ENCODE measurements at places on chromosomes 2 and 18.

- no peak for DNase-seq
Measured at GRCh38 chr18:1488957-1489356, 584.3 kb downstream of the ADCYAP1 start.

DNA sequence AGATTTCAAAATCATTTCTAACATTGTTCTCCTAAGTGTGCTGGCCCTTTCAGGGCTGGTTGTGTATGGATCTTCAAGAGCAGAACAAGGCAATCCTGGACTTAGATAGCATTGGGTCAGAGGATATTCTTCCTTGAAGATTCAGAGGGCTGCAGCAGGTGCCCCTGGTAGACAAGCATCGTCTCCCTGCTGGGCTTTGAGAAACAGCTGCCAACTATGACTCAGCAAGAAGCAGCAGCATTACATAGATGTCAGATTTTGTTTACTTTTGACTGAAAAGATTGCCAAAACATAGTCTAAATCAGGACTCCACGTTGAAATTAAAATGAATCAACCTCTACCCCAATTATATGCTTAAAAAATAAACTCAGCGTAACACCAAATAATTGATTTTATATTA lies 618.8 kb downstream of the SOCS6 start:
- DNase-seq = no peak

DNA sequence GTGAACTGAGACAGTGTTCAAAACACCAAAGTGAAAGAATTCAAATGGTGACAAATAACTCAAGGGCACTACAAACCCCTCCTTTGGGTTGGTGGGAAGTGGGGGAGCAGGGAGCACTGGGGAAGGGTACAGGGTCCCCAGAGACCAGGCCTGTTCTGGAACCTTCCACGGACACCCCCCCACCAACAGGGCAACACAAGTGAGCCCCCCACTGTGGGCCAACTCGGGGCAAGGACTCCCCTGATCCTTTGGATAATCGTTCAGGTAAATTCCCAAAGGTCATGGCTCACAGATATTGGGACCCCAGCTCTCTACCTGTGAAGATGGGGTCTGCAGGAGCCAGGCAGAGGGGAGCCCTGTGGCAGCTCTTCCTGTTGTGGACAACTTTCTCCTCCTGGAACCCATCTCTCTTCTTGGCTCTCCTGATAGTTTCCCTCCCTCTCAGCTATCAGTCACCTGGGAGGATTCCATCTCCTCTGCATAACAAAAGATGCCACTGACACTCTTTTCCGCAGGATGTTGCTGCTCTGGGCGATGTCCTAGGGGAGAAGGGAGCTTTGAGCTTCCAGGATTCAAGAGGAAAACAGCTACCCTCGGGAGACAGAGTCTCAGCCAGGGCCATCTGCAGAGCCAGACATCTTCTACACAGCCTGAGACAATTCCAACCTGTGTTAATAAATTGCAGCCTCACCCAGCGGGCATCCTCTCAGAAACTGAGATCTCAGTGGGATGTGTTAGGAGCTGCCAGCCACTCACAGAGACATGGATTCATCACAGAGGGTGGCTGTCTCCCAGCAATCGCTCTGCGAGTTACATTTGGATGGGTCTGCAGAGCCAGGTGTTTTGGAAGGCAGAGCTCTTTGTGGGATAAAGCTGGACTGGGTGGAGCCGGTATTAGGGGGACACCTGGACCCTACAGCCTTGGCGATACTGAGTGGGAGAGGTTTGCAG lies 35.4 kb downstream of the MBP start:
- DNase-seq = no peak

DNA sequence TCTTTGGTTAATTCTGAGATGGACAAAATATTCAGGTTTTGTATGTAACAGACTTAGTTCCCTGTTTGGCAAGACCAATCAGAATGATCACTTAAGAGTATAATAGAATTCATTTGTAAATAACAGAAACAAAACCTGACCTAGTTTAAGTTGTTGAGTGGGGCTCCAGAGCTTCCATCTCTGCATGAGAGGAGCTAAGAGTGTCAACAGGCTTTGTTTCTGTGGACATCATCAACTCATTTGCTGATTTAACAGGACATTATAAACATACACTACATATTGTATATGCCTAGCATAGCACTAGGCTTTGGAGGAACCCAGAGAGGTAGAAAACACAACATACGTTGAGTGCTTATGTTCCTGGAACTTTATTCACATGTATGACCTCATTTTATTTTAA lies 75.3 kb upstream of the TRIB2 start:
- no peak for DNase-seq

DNA sequence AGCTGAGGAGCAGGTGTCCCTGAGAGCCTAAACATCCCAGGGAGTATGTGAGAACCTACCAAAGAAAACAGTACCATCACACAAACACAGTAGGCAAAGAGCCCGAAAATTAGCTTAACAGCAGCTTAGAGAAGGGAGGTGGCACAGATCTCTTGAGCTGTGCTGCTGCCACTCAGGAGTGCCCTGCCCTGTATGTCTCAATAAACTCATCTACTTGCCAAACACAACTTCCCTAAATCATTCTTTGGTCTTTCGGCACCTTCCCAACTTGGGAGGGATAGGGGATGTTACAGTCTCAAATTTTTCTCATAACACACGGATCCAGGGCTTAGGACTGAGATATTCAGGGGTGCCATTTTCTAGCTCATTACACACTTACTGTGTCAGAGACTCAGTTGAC lies 45.3 kb upstream of the C1D start:
- DNase-seq = no peak

DNA sequence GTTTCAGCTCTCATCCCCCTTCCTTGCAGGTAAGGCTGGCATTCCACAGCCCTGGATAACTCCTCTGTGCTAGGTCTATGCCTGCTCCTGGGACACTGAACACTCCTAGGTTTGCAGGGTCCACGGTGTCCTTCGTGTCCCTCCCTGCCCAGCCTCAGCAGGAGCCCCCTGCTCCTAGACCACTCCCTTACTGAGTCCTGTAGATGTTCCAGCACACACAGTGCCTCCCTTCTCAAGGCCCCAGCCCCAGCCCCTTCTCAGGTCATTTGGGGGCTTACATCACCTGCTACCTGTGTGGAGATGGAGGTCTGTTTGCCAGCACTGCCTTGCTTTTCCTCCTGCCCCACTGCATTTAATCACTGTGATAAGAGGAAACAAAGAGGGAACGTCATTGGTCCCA lies 146.4 kb upstream of the TNP1 start:
- no peak for DNase-seq

DNA sequence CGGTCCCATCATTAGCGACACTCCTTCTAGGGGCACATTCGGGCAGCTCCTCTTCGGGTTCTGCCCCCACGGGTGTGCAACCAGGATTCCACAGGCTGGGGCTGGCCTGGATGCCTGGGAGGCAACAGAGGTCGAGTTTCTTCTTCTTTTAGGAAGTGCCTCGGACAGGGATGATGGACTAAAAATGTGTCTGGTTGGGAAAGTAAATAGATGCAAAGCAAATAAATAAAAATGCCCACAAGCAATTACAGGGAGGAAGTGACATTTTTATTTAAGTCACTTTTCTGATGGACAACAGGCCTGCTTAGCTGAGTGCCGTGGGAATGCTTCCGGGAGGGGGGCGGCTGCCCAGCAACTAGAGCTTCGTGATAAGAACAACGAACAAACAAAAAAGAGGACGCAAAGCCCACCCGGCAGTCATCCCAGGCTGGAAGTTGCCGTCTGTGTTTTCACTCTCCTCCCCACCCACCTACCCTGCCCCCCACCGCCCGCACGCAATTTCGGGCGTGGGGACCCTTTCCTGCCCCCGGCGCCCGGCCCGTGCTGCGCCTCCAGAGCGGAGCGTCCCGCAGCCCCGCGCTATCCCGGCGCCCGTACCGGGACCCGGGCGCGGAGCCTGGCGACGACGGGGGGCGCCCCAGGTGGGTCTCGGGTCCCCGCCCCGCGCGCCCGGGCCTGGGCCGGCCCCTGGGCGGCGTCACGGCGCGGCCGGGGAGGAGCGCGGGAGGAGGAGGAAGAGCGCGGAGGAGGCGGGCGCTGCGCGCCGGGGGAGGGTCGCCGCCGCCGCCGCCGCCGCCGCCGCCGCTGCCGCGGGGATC lies 412 bp upstream of the NCK2 start:
- no peak for DNase-seq

DNA sequence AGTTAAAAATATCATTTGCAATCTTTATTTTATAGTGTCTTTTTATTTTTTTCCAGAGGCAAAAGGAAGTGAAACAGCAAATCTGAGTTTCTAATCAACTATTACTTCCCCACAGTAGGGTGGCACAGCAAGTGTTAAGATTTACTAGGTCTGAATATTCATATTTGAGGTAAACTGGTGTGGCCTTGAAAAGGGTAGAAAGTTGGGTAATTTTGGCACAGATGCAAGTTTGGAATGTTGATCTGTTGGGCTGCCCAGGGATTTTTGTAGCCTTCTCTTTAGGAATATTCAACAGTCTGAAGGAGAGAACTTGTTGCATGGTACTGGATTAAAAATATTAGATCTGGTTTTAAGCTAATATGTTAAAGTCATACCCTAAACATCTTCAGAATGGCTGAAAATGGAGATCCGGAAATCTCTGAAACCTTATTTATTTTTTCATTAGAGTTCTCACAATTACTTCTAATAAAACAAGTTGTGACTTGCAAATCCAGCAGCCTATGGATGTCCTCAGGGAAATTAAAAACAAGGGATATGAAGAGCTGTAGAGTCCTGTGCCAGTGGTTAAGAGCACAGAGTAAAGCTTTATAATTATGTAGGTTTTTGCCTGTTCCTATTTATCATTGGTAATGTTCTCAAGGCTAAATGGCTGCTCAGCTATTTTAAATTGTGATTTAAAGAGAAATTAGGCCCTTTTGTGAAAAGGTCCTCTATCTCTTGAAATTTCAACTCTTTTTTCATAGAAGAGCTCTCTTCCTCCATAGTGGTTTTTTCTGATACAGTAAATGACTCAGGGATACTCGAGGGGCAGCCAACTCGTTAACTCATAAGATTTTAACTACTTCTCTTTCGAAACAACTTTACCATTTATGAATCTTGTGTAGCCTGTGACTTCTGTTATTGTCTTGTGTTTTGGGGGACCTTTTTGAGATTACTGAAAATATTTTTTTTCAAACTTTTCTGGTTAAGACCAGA lies 11.0 kb downstream of the TANK start:
- DNase-seq = peak; percentile 42

GRCh38 chr2:168700615-168701245 lies 101.7 kb upstream of the NOSTRIN start:
- DNase-seq = no peak

DNA sequence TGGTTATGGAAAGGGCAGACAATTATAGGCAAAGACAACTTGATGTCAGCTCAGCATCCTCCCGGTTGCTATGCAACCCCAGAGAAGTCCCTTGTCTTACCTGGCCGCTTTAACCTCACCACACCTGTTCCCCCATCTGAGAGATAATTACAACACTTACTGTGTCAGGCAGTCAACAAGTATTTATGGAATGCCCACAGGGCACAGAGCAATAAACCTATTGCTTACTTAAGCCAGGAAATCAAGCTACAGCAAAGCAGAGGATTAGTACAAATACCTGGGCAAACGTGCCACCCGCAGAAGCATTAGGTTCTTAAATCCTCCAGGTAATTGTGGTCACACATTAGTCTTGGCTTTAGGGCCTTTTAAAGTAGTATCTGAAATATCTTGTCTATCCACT lies 320.4 kb upstream of the REV1 start:
- no peak for DNase-seq

GRCh38 chr18:37487400-37487867 lies 78.2 kb downstream of the CELF4 start:
- DNase-seq = no peak

- no peak for DNase-seq
Measured at GRCh38 chr2:222993920-222994650, 57.9 kb upstream of the KCNE4 start.

- peak; percentile 23 for DNase-seq
Measured at GRCh38 chr2:88933980-88934379, 242.5 kb downstream of the RPIA start.

- no peak for DNase-seq
Measured at GRCh38 chr2:50178050-50178449, 853.9 kb downstream of the NRXN1 start.

- no peak for DNase-seq
Measured at GRCh38 chr2:64873472-64873924, 115.7 kb upstream of the SLC1A4 start.
